GM12878 (cell line): ENCODE measurements at places on chromosomes 3 and 15.

GRCh38 chr3:30964612-30965011, 70.2 kb upstream of the GADL1 start:
- DNase-seq, result peak; percentile 30

DNA sequence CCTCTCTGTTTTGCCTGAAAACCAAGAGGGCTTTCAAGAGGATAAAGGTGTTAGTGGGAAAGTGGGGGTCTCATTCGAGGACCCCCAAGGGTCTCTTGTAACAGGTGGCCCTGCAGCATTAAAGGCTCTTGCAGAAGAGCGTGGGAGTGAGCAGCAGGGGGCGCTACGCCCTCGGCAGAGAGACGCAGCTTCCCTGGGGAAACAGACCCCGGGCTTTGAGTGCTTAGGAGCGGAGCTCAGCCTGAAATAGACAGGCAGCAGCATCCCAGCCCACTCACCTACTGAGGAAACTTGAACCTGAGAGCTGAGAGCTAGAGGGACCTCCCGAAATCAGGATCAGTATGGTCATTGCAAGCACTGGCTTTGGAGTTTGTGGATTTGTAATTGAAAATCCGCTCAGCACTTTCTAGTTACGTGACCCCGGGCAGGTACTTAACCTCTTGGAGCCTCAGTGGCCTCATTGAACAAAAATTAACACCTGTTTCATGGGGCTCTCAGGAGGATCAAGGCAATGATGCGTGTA, 25.7 kb downstream of the RPLP1 start:
- no peak for DNase-seq

GRCh38 chr15:65355988-65356353, 21.8 kb downstream of the IGDCC3 start:
- no peak for DNase-seq

GRCh38 chr3:38960953-38961622, 90.7 kb downstream of the SCN11A start:
- peak; percentile 8 for DNase-seq

GRCh38 chr15:92006186-92007028, 152.9 kb downstream of the SLCO3A1 start:
- no peak for DNase-seq

GRCh38 chr15:56428821-56429458, 36.0 kb downstream of the MNS1 start:
- peak; percentile 7 for DNase-seq

DNA sequence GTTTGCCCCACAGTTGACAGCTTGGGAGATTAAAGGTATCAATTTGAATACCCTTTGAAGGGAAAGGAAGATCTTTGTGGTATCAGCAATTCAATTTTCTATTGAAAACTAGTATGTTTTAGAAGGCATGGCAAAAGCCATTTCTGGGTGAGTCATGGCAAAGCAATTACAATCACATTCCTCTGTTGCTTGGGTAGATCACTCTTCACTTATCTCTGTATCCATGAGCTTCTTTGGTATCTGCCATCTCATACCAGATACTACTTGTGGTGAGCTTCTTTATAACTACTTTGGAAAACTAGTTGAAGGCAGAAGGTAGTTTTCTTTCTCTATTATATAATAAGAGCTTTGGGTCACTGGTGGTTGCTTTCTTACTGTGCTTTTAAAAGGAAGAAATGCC, 28.3 kb upstream of the LSAMP start:
- DNase-seq, result no peak
